Activated CD4-positive, alpha-beta T cell treated with anti-CD3 and anti-CD28 coated beads, Interleukin-2, amount 10 ng/mL, durations not matched to agents 7 days and 5 days (primary cell): ENCODE measurements at places on chromosomes 16 and 17. TPM values are rescaled to one million over a fixed set of nuclear protein-coding genes. Genes with fewer than 3 reads are reported as not detected.

DNA sequence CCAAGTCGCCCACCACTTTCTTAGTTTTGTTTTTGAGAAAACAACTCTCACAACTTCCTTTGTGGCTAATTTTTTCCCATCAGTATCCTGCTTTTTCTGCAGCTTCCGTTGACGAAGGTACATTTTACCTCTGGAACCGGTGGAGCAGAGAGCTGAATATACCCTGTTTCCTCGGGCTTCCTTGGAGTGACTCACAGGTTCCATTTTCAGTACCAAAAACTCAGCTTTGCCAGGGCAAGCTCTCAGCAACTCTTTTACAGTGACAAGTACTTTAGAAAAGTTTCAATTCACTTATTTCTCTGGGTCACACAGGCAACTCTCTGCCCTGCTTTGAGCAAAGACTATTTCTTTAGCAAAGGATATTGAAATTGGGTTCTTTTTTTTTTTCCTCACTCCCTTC lies 318.9 kb downstream of the SNX29 start:
- DNase-seq: no peak
- no peak overlapping the region for H3K4me3 ChIP-seq
- H3K4me1 ChIP-seq: no peaks in the 10 kb centered on the region

DNA sequence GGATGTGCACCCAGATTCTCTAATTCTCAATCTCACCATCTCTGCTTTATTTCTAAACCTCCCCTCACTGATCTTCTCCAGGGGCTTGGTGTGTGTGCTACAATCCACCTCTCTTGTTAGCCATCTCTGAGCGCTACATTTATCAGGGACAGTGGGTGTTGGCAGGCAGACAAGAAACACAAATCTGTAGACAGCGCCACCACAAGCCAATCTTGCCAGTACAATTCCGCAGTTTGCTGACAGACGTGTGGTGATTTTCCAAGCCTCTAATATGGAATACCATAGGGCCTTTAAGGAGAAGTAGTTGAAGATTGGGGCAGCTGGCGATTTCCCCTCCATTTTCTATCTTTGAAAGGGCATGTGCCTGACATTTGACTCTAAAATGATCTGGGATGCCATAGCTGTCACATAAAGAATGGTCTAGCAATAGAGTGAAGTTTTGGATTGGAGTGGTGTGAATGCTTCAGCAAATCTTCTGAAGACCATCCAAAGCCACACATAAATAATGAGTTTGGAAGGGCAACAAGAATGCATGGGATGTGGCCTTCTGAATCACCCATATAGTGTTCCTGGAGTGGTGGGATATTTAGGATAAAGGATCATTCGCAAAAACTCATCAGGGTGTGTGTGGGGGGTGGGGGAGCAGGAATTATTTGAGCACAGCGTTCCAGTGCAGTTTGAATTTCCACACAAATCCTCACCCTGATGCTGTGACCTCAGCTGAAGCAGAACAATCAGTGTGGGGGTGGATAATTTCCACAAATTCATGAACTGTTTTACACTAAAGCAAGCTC lies 12.0 kb upstream of the ANKFN1 start:
- H3K36me3 ChIP-seq: no peaks in the 10 kb centered on the region
- DNase-seq: no peak
- no peak overlapping the region for H3K4me3 ChIP-seq
- H3K27ac ChIP-seq: no peak overlapping the region
- H3K4me1 ChIP-seq: no peaks in the 10 kb centered on the region

- H3K36me3 ChIP-seq: no peaks in the 10 kb centered on the region
- H3K27me3 ChIP-seq: peaks cover 5% of the 10 kb centered on the region
- H3K4me1 ChIP-seq: no peaks in the 10 kb centered on the region
- H3K27ac ChIP-seq: no peak overlapping the region
- no peak overlapping the region for H3K4me3 ChIP-seq
- no peak for DNase-seq
Observed at GRCh38 chr16:2798723-2799204, 494 bp downstream of the PRSS41 start.

- no peaks in the 10 kb centered on the region for H3K36me3 ChIP-seq
- H3K4me3 ChIP-seq: no peak overlapping the region
- no peak overlapping the region for H3K27ac ChIP-seq
- H3K4me1 ChIP-seq: peaks cover 4% of the 10 kb centered on the region
- no peak for DNase-seq
Observed at GRCh38 chr16:84948851-84949610, 62.3 kb downstream of the ZDHHC7 start.

DNA sequence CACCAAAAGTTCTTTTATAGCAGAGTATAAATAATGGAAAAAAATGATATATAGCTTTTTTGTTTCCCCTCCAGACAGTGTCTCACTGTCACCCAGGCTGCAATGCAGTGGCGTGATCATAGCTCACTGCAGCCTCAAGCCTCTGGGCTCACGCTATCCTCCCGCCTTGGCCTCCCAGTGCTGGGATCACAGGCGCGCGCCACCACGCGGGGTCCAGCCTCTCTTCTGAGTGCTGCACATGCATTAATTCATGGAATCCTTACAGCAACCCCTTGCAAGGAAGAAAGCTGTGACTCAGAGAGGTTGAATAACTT lies 18.0 kb upstream of the ZNF629 start:
- H3K27ac ChIP-seq: peak overlapping the region; percentile 38
- DNase-seq: no peak
- peak overlapping the region; percentile 26 for H3K4me3 ChIP-seq
- peaks cover 5% of the 10 kb centered on the region for H3K36me3 ChIP-seq

GRCh38 chr17:65678546-65678945 lies 117.1 kb upstream of the AXIN2 start:
- H3K4me1 ChIP-seq: peaks cover 5% of the 10 kb centered on the region
- no peak overlapping the region for H3K4me3 ChIP-seq
- DNase-seq: no peak

GRCh38 chr16:86118467-86119307 lies 219.7 kb downstream of the IRF8 start:
- H3K4me1 ChIP-seq: no peaks in the 10 kb centered on the region
- H3K27ac ChIP-seq: no peak overlapping the region
- DNase-seq: no peak

- H3K36me3 ChIP-seq: no peaks in the 10 kb centered on the region
- peaks cover 20% of the 10 kb centered on the region for H3K4me1 ChIP-seq
- H3K27ac ChIP-seq: peak overlapping the region; percentile 14
- no peak overlapping the region for H3K4me3 ChIP-seq
- DNase-seq: no peak
- H3K27me3 ChIP-seq: peaks cover 14% of the 10 kb centered on the region
Observed at GRCh38 chr16:56910654-56911539, 21.0 kb upstream of the HERPUD1 start.

- peaks cover 28% of the 10 kb centered on the region for H3K4me1 ChIP-seq
- peak overlapping the region; percentile 95 for H3K27ac ChIP-seq
- H3K4me3 ChIP-seq: peak overlapping the region; percentile 94
- DNase-seq: peak; percentile 37
- H3K27me3 ChIP-seq: no peaks in the 10 kb centered on the region
Observed at GRCh38 chr16:50025537-50025931, 509 bp downstream of the CNEP1R1 start.

DNA sequence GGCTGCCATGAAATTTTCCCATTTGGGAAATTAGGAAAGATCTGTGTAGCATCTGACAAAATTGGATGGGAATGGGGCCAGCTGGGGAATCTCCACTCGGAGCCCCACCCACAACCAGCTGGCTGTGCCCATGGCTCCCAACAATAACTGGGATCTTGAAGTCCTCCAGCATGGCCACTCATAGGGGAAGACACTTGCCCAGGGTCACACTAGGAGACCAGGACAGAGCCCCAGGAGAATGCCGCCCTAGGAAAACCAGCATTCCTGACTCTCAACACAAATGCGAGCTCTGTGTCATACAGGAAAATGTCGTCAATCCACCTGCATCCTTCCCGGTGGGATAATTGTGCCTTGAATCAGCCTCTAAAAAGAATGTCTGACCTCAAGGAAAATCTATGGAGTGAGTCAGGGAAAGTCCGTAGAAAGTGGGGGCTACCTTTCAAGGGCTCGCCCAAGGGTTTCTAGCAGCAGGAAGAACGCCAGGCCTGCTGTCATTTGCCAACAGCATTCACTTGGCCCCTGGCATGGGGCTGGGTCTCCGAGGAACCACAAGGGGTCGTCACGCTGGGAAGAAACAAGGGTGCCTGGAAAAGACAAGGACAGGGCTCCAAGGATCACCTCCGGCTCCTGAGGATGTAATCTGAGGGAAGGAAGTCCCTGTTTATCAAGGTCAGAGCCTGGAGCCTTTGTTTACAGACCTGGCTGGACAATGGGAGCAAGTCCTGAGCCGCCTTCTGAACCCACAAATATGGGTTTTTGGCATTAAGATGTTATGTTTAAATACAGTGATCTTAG lies 15.9 kb downstream of the CDH5 start:
- no peak for DNase-seq
- H3K36me3 ChIP-seq: no peaks in the 10 kb centered on the region
- no peak overlapping the region for H3K27ac ChIP-seq
- peaks cover 2% of the 10 kb centered on the region for H3K27me3 ChIP-seq
- H3K4me1 ChIP-seq: no peaks in the 10 kb centered on the region
- H3K4me3 ChIP-seq: no peak overlapping the region

DNA sequence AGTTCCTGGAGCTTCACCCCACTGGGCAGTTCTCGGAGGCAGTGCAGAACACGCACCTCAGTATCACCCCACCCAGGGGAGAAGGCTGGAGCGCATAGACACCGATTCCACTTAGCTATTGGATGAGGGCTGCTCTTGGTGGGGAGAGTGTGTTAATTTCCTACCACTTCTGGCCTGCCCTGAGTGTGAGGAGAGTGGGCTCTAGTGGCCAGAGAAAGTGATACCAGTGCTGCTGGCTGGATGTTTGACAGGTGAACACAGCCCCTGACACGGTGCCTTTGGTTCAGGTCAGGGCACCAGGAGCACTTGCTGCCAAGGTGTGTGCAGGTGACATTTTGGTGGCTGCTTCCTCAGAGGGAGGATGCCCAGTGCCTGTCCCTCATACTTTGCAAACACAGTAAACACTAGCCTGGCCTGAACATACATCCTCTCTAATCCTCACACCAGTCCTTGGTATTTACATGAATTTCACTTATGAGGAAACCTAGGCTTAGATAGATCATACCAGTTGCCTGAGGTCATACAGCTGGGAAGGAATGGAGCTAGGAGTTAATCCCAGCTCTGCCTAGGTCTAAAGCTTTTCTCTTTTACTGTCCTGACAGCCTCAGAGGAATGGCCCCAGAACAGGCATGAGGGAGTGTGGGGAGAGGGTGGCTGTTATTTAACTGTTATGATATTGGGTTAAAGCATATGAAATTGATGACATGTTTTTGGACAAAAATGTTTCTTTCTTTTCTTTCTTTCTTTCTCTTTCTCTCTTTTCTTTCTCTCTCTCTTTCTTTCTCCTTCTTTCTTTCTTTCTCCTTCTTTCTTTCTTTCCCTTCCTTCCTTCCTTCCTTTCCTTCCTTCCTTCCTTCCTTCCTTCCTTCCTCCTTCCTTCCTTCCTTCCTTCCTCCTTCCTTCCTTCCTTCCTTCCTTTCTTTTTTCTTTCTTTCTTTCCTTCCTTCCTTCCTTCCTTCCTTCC lies 21.0 kb upstream of the ITGAX start:
- no peak overlapping the region for H3K27ac ChIP-seq
- H3K27me3 ChIP-seq: peaks cover 19% of the 10 kb centered on the region
- peak; percentile 43 for DNase-seq
- H3K4me1 ChIP-seq: peaks cover 37% of the 10 kb centered on the region
- H3K4me3 ChIP-seq: no peak overlapping the region

DNA sequence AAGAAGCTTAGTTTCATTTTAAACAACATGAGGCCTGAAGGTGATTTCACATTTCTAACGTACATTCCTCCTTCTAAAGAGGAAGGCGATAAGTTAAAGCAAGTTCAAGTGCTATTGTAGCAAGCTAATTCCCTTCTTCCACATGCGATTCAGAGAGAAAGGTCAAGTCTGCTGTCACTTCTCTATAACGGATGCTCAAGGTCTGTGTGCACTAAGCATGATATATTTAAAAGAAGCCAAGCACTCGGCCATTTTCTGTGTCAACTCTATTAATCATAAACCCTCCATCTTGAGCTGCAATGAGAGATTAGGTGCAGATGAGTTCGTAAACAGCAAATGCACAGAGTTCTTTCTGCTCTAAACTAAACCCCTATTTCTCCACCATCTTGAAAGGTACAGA lies 568.8 kb upstream of the ZFHX3 start:
- H3K36me3 ChIP-seq: no peaks in the 10 kb centered on the region
- DNase-seq: no peak
- peaks cover 7% of the 10 kb centered on the region for H3K27me3 ChIP-seq
- H3K4me3 ChIP-seq: no peak overlapping the region

DNA sequence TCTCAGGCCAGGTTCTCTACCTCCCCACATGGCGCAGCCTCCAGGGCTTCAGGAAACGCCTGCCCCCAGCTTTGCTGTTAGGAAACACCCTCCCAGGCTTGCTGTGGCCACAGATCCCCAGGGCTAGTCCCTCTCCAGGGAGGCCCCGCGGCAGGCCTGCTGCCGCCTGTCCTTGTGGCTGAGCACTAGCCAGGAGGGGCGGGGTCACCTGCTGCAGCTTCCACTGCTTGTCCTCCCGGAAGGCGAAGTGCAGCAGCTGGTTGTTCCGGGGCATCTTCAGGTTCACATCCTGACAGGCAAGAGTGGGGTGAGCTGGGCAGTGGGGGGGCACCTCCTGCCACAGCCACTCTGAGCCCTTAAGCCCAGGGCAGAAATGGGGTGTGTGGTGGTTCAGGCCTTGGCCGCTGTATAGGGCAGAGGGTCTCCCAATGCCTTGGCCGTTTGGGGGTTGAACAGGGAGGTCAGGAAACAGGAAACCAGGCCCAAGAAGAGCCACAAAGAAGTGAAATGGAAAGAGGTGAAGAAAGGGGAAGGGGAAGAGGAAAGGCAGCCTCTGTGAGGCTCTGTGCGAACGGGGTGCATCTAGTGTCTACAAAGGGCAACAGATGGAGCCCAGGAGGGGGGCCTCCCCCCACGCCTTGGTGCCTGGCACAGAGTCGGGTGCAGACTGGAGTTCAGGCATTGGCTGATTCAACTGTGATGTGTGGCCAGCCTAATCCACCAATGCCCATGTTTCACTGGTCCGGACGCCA lies 2.0 kb downstream of the ROGDI start:
- peaks cover 6% of the 10 kb centered on the region for H3K36me3 ChIP-seq
- no peak for DNase-seq
- peak overlapping the region; percentile 82 for H3K27ac ChIP-seq
- peaks cover 23% of the 10 kb centered on the region for H3K4me1 ChIP-seq
- no peaks in the 10 kb centered on the region for H3K27me3 ChIP-seq

GRCh38 chr16:75229172-75230031 lies 10.6 kb downstream of the CTRB1 start:
- no peak for DNase-seq
- no peak overlapping the region for H3K27ac ChIP-seq
- no peaks in the 10 kb centered on the region for H3K36me3 ChIP-seq
- peaks cover 2% of the 10 kb centered on the region for H3K27me3 ChIP-seq
- H3K4me3 ChIP-seq: no peak overlapping the region

The ACAP1 gene
- total RNA-seq: 727 TPM

The MYH2 gene
- not detected for total RNA-seq

The PERCC1 gene
- total RNA-seq: not detected

The ZNF597 gene
- 2.5 TPM for total RNA-seq

The HCRT gene
- total RNA-seq: not detected

The MT1M gene
- total RNA-seq: not detected

The YBX2 gene
- 0.55 TPM for total RNA-seq

The CCNF gene
- 99.3 TPM for total RNA-seq
